ENCODE measurements at places on chromosomes 16 and 17.

- no peak for DNase-seq
Observed at GRCh38 chr17:8629371-8630226, 926 bp downstream of the MYH10 start.

- DNase-seq: no peak
Observed at GRCh38 chr17:17196776-17197175, 9.4 kb downstream of the PLD6 start.

- DNase-seq: no peak
Observed at GRCh38 chr17:41655611-41656111, 31.3 kb upstream of the KRT17 start.

DNA sequence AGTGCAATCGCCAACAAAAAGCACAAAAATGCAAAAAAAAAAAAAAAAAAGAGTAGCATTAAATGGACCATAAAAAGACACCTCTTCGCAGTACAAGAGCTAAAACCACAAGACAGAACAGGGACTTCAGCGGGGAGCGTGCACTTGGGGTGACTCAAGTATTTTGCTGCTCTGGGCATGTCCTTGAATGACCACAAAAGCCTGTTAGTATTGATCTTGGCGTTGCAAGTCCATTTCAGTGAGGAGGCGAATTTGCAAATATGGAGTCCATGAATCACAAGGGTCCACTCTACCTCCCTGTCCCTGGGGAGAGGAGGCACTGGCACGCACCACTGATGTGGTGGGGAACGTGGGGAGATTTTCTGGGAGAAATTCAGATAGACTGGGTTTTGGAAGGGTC is 78.9 kb downstream of the CNGB1 start:
- no peak for DNase-seq
